ENCODE measurements at places on chromosomes 2 and 18.

GRCh38 chr2:169452080-169452479, 27.2 kb upstream of the BBS5 start:
- peak; percentile 53 for DNase-seq

- DNase-seq, result no peak
Measured at GRCh38 chr2:181239201-181239799, 217.9 kb upstream of the ITGA4 start.

GRCh38 chr2:170887896-170888295, 41.2 kb upstream of the GORASP2 start:
- no peak for DNase-seq

DNA sequence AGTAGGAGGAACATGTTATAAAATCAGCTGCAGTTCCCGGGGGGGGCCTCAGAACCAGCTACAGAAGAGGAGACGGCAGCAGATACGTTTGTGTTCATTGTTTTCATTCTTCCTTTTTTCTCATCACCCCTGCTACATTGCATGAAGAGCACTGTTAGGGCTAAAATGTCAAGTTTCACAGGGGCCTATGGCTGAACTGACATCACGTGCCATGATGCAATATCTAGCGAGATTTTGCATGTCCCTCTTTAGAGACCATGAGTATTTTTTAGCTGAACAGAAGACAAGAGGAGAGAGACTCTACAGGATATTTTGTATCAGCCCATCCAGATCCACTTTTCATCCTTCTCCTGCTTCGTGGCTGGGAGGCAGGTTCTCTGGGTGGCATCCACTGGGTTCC, 97.6 kb downstream of the MRPS9 start:
- DNase-seq, result no peak

GRCh38 chr18:1104181-1104881, 199.7 kb downstream of the ADCYAP1 start:
- no peak for DNase-seq

DNA sequence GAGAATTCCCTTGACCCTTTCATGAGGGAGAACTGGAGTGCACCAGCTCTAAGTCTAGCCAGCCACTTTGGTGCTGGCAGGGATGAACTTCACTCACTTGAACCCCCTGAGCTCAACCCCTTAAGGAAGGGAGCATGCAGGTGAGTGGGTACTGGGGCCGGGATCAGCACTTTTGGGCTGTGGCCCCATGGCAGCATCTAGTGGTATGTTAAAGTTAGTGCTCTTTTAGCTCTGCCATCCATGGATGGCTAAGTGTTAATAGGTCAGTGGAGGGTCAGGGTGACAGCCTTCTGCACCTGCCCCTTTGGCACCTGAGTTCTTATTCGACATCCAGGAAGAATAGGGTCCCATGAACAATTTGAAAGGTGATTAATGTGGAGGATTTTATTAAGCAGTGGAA, 689.0 kb upstream of the FSHR start:
- DNase-seq, result no peak

GRCh38 chr2:139403948-139404347, 623.8 kb upstream of the NXPH2 start:
- no peak for DNase-seq

DNA sequence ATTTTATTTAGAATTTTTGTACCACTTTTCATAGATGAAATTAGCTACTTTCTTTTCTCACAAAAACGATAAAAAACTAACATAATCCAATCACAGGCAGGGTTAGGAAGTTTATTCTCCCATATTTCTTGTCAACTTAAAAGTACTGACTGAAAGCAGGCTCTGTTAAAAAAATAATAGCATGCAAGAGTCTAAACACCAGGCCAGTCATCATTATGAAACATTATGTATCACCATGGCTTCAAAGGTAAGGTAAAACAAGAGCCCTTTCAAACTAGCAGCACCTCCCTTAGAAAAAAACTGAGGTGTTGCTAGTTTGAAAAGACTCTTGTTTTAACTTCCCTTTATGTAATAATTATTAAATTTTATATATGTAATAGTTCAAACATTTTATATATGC, 848.0 kb downstream of the RNF144A start:
- no peak for DNase-seq

DNA sequence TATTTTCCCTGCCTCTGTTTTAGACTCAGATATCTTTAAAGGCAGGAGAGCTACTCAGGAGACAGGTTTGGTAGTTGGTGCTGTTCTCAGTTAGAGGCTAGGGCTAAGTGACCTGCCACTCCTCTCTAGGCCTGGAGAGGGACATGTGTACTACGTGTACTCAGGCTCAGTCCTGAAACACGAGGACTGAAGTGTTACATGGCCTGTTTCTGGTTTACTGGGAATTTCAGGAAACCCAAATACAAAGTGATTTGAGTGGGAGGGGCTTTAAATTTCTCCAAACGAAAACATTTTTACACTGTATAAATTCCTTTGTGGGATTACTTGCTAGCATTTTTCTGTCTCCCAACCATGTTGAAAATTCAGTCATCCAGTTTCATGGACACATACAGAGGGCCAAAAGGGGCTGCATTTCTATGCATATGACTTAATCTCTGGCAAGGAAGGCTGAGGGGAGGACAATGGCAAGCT, 343.3 kb downstream of the CYP26B1 start:
- no peak for DNase-seq

- no peak for DNase-seq
Measured at GRCh38 chr2:45606796-45607195, 4.3 kb downstream of the SRBD1 start.

GRCh38 chr2:60485055-60485454, 68.4 kb downstream of the BCL11A start:
- no peak for DNase-seq
